Foreskin keratinocyte (primary cell): ENCODE measurements at places on chromosomes 4 and X. TPM values are rescaled to one million over a fixed set of nuclear protein-coding genes. Genes with fewer than 3 reads are reported as not detected.

GPC4 gene
- total RNA-seq: 2.1 and 7.0 TPM in 2 replicates

RIBC1 gene
- total RNA-seq: 0.35 and 0.58 TPM in 2 replicates

OTUD6A gene
- total RNA-seq: not detected in 2 replicates

BTK gene
- 0.07 TPM in 1 of 2 replicates, not detected in the other for total RNA-seq

DNA sequence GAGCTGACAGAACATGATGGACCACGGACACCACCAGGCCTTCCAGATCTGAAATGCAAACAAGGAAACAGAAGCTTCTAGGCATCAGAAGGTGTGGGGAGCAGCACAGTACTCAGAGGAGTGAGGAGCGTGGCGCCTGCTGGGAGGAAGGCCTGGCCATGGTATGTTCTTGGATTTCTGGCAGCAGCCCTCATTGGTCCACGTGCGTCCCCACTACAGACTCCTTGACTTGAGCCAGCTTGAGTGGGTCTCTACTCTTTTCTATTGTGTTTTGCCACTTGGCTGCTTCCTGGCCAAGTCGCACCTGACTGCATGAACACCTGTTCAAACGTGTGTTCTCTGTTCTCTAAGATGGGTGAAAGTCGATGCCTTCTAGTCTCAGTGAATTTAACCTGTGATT is 18.0 kb downstream of the ZNF275 start:
- DNase-seq: no peak

DNA sequence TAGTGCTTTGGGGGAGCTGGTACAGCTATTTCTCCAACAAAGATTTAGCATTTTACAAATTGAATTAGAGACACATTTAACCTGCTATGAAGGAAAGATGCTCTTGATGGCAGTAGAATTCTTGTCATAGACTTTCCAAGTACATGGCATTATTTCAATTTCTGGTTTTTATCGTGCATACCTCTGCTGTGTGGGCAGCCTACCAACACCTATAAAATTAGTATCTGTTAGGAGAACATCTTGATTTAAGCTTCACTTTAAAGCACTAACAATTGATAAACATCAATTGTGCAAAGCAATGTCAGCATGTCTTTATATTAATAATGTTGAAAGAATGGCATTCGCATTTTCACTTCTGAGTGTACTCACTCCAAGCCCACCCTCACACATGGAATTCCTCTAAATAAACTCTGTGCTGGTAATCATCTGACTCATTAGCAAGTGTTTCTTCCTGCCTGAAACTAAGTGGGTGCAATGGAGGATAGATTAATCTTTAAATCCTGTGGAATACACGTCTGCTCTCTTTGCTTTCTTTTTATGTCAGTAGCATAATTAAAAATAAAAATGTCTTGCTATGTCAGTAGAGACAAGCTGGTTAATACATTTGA is 279.8 kb upstream of the MAGEB18 start:
- DNase-seq: no peak

- DNase-seq: no peak
Observed at GRCh38 chr4:24896977-24897376, 15.9 kb downstream of the CCDC149 start.

DNA sequence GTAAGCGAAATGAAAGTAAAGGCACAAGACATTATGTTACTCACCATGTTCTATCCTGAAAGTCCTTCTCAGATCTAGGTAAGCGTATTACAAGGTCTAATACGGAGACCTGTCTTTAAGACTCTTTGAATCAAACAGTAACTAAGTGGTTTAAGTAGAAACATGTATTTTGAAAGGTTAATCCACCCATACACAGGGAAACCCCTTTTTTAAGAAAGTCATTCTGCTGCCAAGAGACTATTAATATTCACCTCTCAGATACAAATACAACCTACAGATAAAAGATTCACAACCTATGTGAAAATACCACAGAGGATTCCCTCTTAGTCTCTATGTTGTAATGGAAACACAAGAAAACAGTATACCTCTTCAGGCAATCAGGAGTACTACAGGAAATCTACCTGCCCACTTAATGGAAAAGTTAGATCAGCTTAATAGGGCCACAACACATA is 63.2 kb upstream of the TNIP3 start:
- no peak for DNase-seq

GRCh38 chr4:110950731-110951130 is 327.9 kb upstream of the PITX2 start:
- DNase-seq: no peak

DNA sequence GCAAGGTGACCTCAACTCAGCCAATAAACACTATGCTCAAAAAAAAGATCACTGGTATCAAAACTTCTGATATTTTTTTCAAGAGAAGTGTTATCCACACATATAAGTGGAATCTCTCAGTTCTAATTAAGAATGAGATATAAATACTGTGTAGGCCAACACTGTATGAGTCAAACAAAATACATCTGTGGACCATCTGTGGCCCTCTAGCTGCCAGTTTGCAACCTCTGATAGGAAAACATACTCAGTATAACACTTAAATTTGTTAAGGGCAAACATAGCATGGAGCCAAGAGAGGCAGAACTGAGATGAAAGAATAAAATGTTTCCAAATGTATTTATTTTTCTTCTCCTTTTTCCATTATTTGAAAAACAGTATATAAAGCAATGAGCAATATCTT is 377.3 kb downstream of the ARAP2 start:
- no peak for DNase-seq

DNA sequence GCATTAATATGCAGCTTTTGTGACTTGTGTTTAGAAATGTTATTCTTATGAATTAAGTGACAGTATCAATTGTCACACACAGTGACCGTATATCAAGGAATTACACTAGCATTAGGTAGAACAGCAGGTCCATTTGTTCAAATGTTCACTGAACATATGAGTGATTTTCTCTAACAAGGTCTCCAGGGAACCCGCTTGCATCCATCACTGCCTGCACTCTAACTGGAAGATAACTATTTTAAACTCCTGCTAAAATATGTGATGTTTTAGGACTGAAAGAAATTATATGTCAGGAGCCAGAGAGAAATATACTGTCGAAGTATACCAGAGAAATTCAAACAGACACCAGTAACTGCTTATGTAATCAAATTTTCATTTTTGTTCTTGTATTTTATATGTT is 1395.7 kb downstream of the PCDH18 start:
- DNase-seq: no peak

GRCh38 chr4:89253311-89253710 is 54.3 kb downstream of the GPRIN3 start:
- DNase-seq: no peak

- DNase-seq: no peak
Observed at GRCh38 chr4:66625480-66625879, 919.8 kb downstream of the CENPC start.

DNA sequence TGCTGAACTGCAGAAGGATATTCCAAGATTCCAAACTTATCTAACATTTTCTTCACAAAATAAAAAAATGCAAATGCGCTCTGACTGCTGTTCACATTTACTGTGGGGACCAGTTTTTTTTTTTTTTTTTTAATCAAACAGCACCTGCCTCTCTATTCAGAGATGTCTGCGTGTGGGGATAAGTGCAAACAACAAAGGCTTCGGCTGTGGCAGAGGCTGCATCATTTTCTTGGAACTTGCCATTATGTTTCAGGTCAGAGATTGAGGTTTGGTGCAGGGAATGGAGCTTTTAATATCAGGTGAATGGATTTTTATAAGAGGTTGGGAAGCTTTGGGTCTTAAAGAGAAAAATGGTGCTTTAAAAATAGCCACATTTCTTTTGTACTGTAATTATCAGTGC is 78.2 kb upstream of the TET2 start:
- no peak for DNase-seq

- no peak for DNase-seq
Observed at GRCh38 chr4:104616401-104616820, 121.7 kb upstream of the CXXC4 start.

- no peak for DNase-seq
Observed at GRCh38 chrX:152907084-152907651, 9.3 kb downstream of the ZNF185 start.

DNA sequence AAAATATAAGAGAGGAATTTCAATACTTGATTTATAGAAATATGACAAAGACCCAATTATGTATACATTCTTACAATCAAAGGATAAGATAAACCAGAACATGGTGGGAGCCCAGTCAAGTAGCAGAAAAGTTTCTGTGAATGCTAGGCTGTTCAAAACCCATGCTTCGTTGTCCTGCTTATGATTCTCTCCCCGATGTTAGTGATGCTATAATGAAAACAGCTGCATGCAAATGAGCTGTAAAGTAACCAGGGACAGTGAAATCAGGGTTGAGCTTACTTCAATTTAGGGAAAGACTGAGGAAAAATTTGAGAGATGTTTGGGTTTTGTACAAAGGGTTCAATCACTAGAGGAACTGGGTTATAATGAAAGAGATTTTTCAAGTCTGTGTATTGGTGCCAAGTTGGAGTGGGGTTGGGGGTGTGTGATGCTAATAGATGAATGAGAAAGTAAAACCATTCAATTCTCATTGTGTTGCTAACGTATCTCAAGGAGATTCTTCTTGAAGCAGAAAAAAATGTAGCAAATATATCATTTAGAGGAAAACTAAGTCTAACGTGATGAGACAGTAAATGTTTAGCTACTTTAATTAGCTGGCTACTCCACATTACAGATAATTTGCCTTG is 59.3 kb upstream of the PPP1R2C start:
- DNase-seq: no peak

DNA sequence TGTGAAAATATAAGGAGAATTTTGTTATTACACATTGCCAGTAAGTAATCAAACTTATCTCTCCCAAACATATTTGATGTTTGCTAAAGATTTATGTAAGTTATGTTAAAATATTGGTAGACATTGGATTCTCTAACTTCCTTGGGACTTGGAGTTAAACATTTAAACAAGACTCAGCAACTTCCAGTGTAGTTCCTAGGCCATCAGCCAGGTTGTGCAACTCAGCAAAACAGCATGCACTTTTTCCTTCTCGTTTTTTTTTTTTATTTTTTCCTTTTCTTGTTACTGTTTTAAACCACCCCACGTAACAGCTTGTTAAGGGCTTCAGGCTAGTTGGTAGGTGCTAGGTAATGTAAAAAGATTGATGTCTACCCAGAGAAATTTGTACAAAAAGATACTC is 510.4 kb downstream of the ANKRD50 start:
- peak; percentile 36 for DNase-seq
